ENCODE measurements at places on chromosomes 2 and 18.

DNA sequence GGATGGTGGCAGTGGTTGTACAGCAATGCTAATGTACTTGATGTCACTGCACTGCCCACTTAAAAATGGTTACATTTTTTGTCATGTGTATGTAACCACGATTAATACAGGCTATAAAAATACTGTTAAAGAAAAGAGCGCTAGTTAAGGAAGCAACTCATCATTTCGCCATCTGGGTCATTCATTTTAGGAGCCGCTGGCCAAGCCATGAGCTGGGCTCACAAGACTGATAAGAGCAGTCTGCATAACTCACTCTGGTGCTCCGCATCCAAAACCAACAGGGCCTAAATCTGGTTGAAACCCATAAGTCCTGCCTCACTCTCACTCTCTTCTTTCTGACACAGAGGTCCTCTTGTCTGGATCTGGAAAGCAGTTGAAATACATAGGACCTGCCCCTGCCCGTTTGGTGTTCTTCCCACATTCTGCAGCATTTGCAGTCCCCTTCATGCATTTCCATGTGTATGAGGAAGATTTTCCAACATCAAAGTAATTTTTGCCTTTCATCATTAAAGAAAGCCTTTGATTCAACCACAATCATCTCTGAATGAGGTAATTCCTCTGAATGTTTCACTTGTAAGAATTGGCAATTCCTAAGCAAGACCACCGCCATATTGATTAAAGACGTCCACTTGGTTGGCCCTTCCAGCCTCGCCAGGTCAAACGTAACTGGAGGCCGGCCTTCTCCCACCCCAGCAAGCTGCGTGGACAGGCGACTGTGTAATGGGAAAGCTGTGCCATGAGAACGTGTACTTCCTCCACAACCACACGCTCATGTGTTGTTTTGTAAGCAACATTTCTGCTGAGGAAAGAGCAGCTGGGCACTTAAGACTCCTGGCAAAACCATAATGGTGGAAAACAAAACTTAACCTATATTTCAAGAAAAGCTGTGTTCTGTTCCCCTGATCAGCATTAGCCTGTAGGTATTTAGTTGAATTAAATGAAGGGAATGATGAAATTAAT lies 112.2 kb downstream of the VAPA start:
- no peak for DNase-seq

DNA sequence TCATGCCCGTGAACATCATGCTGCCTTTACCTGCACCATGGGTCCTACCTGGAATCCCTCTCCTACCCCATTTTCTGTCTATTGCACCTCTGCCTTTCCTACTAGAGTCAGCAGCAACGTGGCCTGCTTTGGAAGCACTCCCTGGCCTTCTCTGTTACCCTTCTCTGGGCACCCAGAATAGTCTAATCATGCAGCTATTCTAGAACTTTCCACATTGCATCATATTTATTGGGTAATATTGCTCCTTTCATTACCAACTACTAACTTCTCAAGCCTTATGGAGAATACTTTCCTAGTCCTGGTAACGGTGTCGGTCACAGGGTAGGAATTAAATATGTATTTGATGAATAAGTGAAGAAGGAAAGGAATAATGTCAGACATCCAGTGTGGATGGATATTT lies 33.3 kb upstream of the CREG2 start:
- no peak for DNase-seq

DNA sequence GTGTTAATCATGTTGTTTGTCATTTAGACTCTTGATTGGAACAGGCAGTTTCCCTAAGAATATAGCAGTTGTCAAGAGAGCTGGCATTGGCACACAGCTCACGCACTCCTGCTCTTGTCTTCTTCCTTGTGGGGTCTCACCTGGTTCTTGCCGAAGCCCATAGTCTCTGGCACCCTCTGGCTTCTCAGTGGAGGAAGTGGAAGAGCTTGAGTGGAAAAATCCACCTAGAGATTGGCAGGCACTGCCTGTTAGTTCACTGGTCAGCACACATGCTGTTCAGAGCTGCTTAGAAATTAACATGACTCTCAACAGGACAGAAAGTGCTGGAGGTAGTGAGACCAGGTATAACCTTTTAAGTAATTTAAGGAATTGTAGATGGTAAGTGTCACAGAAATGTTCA lies 28.3 kb downstream of the SCTR start:
- DNase-seq: no peak

DNA sequence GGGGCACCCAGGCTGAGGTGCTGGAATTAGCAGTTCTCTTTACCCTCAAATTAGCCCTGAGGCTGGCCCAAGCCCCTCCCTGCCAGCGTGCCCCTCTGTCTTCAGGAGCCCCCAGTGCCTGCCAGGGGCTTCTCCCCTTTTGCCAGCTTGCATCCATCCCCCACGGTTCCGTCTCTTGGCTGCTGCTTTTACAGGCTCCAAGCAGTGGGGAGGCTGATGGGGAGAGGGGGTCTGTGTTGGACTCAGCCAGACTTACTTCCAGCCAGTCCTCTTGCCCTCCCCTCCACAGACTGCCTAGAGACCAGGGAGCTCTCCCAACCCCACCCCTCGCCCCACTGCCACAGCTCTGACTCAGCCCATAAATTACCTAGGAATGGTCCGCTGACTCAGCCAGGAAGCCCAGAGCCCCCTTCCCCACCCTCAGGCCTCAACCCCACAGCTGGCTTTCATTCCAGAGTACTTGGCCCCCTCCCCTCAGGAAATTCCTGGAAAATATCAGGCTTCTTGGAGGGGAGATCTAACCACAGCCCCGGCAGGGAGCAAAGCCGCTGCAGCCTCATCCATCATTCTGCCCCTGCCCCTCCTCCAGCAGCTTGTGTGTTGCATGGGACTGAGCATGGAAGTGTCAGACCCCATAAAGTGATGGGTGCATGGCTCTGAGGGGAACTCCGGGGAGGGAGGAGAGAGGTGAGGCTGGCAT lies 184.6 kb downstream of the ZFP36L2 start:
- no peak for DNase-seq

- no peak for DNase-seq
Measured at GRCh38 chr18:62413206-62413605, 88.1 kb downstream of the TNFRSF11A start.

GRCh38 chr2:44935729-44936098 lies 5.8 kb upstream of the SIX3 start:
- DNase-seq: no peak

- DNase-seq: no peak
Measured at GRCh38 chr2:219803294-219803693, 175.9 kb downstream of the SLC4A3 start.

- no peak for DNase-seq
Measured at GRCh38 chr2:220348206-220348605, 720.8 kb downstream of the SLC4A3 start.

GRCh38 chr2:32735348-32735747 lies 107.5 kb downstream of the TTC27 start:
- DNase-seq: no peak

GRCh38 chr18:3624935-3625741 lies 175.2 kb downstream of the TGIF1 start:
- no peak for DNase-seq

GRCh38 chr2:57549642-57550102 lies 496.9 kb upstream of the VRK2 start:
- DNase-seq: peak; percentile 23

DNA sequence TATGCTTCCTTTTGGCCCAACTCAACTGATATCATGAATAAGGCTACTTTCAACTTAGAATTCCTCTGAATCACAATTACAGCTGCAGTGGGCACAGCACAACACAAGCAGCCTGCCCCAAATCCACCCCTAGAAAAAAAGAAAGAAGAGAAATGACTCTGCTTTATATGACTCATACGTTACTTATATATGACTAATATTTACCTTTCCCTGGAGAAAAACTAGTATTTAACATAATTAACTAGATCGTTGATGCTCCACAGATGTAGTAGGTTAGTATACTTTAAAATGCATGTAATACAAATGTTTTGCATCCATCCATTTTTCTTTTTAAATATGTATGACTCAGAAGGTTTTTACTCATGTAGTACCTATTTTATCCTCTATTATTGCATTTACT lies 133.3 kb upstream of the UNC80 start:
- no peak for DNase-seq

GRCh38 chr2:164102366-164102765 lies 366.6 kb upstream of the FIGN start:
- DNase-seq: no peak

DNA sequence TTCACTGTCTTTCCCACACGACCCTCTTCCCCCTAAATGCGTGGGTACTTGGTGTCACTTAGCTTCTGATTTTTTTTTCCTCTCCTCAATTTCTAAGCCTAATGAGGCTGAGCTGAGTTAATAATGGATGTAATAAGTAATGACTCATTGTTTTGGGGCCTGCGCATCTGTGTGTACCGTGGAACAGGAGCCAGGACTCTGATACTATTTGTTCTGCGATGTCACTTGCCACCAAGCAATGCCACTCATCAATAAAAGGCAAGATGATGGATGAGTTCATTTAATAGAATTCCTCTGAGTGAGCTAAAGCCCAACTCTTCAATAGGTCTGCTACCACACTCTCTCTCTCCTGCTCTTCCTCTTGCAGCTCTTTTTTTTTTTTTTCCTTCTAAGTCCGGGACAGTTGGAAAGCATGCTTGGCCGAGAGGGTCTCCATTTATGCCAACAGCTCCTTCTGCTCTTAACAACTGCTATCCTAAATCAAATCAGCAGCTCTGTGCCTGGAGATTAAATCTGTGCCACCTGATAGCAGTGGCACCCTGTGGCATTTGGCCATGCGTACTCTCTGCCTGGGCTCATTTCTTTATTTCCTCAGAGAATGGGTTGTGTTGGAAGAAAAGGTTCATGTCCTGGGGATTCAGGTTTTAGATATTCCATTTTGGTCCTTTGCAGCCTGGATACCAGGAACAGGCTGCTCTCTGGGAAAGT lies 1284.2 kb upstream of the PIK3C3 start:
- DNase-seq: no peak

- no peak for DNase-seq
Measured at GRCh38 chr2:135475128-135475527, 55.9 kb downstream of the ZRANB3 start.

DNA sequence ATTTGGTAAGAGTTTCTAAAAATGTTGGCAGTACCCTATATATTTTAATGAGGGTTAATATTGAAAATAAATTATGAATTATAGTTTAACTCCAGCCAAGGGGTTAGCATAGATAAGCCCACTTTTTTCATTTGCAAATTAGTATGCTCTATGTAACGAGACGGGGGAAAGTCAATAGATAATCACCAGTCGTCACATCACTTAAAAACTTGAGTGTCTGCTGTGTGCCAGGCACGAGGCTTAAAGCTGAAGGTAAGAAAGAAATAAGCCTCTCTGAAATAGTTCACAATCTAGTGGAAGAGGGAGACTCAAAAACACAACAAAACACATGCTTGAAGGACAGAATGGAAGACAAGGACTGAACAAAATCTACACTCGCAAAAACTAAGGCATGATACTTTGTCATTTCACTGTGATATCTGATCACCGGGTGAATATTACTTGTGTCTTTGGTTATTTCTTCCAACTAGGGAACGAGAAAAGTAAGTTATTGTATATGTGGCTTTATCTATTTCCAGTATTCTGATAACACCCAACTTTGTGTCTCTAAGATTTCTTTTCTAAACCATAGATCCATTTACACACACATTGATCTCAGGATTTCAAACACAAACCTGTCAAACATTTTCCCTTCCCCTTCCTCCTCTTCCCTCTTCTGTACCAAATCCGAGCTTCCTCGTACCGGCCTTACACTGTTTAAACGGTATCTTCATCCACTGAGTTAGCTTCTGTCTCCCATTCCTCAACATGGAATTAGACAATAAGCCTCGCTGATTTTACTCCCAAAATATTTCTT lies 199.1 kb downstream of the PIEZO2 start:
- DNase-seq: no peak

DNA sequence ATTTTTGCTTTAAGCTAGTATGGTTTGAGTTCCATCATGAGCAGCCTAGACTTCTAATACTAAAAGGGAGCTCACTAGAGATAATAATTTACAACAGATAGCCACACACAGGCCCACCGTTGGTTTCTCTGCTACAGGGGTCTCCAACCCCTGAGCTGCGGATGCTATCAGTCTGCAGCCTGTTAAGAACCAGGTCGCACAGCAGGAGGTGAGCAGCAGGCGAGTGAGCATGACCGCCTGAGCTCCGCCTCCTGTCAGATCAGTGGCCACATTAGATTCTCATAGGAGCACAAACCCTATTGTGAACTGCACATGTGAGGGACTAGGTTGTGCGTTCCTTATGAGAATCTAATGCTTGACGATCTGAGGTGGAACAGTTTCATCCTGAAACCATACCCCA lies 150.6 kb downstream of the HRH4 start:
- DNase-seq: no peak

DNA sequence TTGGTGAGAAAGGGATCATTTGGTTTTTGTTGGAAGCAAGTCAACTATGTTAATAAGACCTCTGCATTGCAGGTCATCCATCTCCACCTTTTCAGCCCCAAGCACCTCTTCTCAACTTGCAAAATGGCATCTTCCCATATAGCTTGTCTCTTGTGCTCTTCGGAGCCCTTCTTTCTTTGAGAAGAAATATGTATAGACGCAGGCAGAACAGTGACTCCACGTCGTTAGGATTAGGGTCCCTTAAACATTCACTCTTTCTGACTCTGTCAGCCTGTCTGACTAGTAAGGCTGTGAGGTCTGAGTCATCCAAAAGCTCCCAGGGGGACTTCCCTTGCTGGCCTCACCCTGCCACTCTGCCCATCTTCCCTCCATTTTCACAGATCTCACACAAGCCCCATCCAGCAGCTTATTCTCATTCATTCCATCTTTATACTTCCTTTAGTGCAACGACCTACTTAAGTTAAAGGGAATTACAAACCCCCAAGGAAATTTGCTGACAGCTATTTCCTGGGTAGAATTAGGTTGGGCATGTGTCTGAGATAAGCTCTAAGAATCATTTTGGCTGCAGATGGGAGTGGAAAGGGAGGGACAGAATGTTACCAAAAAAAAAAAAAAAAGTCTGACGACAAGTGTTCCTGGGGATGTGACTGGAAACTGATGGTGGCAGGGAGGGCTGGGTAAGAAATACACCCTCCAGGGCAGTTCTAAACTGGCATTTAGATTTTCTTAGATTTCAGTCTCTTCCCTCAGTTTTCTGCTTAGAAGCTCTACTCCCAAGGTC lies 37.7 kb upstream of the MEX3C start:
- DNase-seq: no peak

DNA sequence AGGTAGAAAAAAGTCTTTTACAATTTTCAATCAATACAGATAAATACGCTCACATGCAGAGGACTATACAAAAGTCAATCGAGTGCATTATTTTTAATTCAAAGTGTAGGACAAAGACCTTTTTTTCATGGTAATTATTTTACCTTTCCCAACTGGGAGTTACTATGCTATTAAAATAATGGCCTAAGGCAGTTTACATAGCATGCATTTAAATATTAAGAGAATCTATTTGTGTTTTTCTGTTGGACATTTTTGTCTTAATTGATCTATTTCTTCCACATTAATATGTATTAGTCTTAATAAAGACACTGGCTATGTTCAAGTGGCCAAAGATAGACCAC lies 130.2 kb upstream of the MAP3K20 start:
- DNase-seq: no peak

GRCh38 chr18:23357996-23358594 lies 95.0 kb upstream of the RIOK3 start:
- no peak for DNase-seq

- DNase-seq: no peak
Measured at GRCh38 chr18:51255693-51256092, 58.2 kb upstream of the MEX3C start.

GRCh38 chr2:121524685-121525425 lies 5.8 kb upstream of the RNU4ATAC start:
- no peak for DNase-seq

Data from Jurkat, Clone E6-1 (cell line).